ENCODE measurements at places on chromosomes 7 and 10. TPM values are rescaled to one million over a fixed set of nuclear protein-coding genes. Genes with fewer than 3 reads are reported as not detected.

Gene HOXA2
- not detected for total RNA-seq

Gene SYNPO2L
- total RNA-seq = 28.0 TPM

Gene MMD2
- total RNA-seq = not detected

Gene SORBS1
- total RNA-seq = 74.8 TPM

Gene CLDN12
- total RNA-seq = 26.9 TPM

DNA sequence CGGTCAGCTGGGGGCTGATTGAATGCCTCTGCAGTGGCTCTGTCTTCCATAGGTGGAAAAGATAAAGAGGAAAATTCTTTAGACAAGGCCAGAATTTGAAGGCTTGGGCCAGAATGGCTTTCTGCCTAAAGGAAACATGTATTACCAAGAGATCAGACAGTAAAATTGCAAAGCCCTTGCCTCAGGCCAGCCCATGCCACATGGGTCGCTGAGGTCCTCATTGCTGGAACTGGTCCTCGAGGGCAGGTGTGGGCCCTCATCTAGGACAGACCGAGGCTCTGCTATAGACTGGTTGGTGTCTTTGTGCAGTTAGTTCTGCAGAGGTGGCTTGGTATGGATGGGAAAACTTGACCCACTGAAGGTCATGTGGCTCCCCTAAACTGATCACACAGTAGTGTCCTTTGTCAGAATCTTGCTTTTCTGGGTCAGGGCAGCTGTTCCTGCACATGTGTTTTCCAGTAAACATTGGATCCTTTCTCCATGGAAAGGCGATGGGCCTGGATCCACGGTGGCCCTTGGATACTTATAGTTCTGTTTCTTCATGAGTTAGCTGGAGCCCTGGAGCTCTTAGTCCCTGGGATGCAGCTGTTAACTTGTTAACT is 80.4 kb downstream of the TMEM178B start:
- no peak for DNase-seq

- DNase-seq = peak; percentile 80
Observed at GRCh38 chr10:23150091-23150490, 42.0 kb upstream of the PTF1A start.
